ENCODE measurements at places on chromosomes 4 and X.

DNA sequence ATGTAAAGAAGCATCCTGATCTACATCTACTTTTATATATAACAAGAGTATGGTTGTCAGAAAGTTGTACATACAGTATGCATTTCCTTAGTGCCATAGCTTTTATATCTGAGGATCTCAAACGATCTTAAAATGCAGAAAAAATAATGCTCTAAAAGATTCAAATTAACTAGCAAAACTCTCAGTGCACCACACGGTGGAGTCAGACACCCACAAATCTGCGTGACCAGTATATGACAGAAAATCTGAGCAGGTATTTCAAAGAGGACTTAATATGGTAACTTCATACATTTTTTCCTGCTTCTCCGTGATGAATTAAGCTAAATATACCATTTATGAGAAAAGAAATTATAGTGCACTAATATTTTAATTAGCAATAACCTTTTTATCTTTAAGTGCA is 803.0 kb downstream of the DMD start:
- peak; percentile 32 for DNase-seq

DNA sequence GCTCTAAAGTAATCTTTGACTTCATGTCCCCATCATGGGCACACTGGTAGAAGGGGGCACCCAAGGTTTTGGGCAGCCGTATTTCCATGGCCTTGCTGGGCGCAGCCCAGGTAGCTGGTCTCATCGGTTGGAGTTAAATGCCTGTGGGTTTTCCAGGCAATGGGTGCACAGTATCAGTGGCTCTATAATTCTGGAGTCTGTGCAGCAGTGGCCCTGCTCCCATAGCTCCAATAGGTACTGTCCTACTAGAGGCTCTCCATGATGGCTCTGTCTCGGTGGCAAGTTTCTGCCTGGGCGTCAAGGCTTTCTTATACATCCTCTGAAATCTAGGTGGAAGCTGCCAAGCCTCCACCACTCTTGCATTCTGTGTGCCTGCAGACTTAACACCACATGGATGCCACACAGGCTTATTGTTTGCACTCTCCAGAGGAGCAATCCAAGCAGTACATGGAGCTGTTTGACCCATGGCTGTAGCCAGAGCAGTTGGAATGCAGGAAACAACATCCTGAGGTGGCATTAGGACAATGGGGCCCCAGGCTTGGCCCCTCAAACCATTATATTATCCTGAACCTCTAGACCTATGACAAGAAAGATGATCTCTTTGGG is 60.5 kb upstream of the UGT8 start:
- DNase-seq = no peak

DNA sequence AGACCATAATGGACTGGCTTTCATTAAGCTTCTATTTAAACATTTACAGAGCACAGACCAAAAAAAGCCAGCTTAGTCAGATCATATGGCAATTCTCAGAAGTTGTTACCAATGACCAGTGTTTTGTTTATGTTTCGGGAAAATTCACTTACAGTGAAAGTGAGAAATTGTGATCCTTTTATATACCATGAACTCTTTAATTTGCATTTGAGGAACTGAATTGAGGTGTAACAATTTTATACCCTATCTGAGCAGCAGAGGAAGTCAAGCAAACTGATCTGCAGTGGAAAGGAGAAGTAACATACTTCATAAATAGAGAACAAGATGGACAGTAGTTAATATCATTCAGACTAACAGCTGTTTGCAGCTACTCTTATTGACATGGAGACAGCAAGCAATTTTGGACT is 97.1 kb downstream of the TMA16 start:
- peak; percentile 39 for DNase-seq

- DNase-seq = no peak
Observed at GRCh38 chr4:24878636-24879016, 34.2 kb downstream of the CCDC149 start.

DNA sequence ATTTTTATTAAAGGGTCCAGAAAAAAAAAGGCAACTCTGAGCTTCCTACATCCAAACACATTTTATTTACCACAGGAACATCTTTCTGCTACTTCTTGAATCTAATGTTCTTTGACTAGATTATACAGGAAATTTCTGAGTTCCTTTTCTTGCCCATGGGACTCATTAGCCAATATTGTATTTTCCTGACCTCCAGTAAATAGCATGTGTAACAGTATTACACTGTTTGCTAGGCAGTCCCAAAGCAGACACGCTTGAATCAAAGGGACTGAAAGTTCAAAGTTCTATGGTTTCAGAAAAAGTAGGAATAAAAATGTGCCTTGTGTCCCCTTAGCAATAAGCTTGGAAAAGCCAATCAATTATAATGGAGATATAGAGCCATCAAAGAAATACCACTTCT is 57.4 kb downstream of the MOSPD2 start:
- no peak for DNase-seq

GRCh38 chr4:150714462-150715438 is 132.8 kb downstream of the MAB21L2 start:
- DNase-seq = no peak

GRCh38 chrX:78979789-78980464 is 34.7 kb downstream of the P2RY10 start:
- DNase-seq = no peak

DNA sequence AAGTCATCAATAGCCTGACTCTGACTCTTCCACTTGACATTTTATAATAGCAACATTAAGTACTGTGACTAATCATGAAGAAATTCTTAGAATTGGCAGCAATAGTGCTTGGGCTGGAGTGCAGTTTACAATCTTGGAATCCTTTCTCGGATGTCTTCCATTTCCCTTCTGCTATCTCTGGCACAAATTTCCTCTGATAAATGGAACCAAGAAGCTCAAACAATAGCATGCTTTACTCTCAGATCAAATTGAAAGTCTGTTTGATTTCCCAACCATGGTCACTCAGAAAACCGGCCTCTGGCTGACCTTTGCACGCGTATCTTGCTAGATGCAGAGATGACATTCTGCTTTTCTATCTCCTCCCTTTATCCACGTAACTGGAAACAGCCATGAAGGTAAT is 99.0 kb upstream of the SPANXC start:
- no peak for DNase-seq

GRCh38 chrX:129696463-129697155 is 41.9 kb upstream of the APLN start:
- DNase-seq = no peak

GRCh38 chrX:46333550-46333949 is 211.7 kb downstream of the ZNF674 start:
- no peak for DNase-seq

GRCh38 chr4:107740950-107741701 is 21.1 kb upstream of the PAPSS1 start:
- DNase-seq = no peak

- DNase-seq = no peak
Observed at GRCh38 chrX:40303256-40304077, 205.7 kb upstream of the BCOR start.

DNA sequence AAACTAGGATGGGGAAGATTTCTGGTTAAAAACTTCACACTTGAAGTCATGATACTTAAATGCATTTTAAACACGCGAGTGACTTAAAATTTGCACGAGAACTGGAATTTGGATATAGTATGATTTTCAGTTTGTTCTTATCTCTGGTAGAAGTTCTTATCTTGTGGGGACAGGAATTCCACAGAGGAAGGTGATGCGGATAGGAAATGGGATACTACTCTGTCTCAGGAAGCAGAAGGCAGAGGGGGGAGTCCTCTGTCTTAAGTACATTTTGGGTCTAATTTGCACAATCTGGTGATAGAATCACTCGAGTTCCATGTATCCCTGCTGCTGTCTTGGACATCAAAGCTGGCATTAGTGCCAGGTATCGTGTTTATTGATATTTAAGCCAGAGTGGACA is 53.3 kb downstream of the TLL1 start:
- DNase-seq = no peak

- DNase-seq = no peak
Observed at GRCh38 chr4:164027805-164028204, 533.3 kb downstream of the TMA16 start.

DNA sequence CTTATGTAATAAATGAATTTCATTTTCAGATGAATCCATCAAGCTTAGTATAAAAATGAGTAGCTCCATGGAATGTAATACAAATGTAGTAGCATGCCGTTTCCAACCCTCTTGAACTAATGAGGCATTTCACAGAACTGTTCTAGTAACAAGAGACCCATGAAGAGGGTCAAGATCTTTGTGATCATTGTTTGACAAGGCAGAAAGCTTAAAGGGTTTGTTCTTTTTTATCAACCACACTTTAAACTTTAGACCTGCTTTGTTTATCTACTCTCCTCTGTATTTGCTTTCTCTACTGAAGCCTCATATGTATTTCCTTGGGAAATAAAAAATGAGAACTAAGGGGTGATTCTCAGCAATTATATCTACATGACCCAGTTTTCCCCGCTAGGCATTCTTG is 513.9 kb downstream of the ARAP2 start:
- DNase-seq = no peak

GRCh38 chr4:169854090-169854489 is 96.3 kb upstream of the HPF1 start:
- DNase-seq = peak; percentile 16

- peak; percentile 44 for DNase-seq
Observed at GRCh38 chr4:2818351-2818939, 25.2 kb upstream of the ADD1 start.

- no peak for DNase-seq
Observed at GRCh38 chr4:14636563-14636962, 365.7 kb upstream of the CPEB2 start.

DNA sequence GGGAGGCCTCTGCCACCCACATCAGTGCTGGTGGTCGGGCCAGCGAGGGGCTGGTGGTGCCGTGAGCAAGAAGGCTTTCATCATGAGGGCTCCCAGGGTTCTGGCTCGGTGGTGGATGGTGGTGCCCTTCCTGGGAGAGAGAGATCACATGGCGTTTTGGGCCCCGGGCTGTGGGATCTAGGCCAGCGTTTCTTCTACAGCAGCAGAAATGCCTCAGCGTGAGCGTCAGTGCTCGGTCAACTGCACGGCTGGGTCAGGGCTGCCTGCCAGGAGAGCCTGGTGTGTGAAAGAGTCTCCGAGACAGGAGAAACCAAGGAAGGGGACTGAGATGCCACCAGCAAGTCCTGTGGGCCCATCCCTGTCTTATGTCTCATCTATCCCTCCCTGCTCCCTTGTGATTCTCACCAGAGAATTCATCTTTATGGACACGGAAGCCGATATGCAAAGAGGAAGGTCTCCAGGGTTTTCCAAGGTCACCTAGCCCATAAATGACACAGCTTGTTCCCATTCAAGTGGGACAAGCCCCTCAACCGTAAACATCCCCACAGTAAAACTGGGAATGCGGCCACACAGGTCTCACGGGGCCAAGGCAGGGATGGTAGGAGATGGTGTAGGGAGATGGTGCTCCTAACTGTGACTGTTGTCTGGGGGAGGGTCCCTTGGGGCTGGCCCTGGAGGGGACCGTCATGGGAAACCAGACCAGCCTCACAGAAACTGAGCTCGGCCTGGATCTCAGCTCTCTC is 99.2 kb downstream of the SORCS2 start:
- DNase-seq = no peak

DNA sequence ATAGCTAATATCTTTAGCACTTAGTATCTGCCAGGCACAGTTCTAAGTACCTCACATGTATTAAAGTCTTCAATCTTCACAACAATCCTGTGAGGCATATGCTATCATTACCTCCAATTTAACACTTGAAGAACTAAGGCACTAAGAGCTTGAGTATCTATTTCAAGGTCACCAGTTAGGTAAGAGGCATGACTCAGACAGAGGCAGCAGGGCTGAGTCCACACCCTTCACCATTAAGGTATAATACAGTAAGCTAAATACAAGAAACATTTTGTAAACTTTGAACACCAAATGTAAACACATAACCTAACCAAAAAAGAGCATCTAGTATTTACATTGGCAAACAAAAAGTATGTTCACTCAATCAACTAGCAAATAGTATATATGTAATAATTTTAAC is 1410.9 kb downstream of the PCDH18 start:
- peak; percentile 65 for DNase-seq

All from NCI-H69 (cell line).